A549 treated with DMSO at 1 μM for 4 hours (cell line): ENCODE measurements at places on chromosomes 11 and 22. TPM values are rescaled to one million over a fixed set of nuclear protein-coding genes. Genes with fewer than 3 reads are reported as not detected.

Gene NXPE2
- total RNA-seq = not detected in 5 replicates

Gene TRIM29
- total RNA-seq = 5.0 to 6.7 TPM (median 5.6 TPM) in 5 replicates

Gene EHF
- total RNA-seq = 0.18 to 1.2 TPM (median 0.59 TPM) in 5 replicates

Gene TAF6L
- total RNA-seq = 14.1 to 17.7 TPM (median 15.2 TPM) in 5 replicates

Gene RFPL3
- not detected in 5 replicates for total RNA-seq

Gene SYT9
- total RNA-seq = 0.13 to 0.25 TPM (median 0.17 TPM) in 5 replicates

Gene HBD
- not detected in 5 replicates for total RNA-seq

Gene MAPK11
- total RNA-seq = 4.8 to 7.2 TPM (median 6.6 TPM) in 5 replicates

Gene SMIM35
- total RNA-seq = not detected in 5 replicates

Gene DNAJB13
- 0.31 to 1.2 TPM (median 0.45 TPM) in 5 replicates for total RNA-seq

Gene MS4A4A
- not detected in 5 replicates for total RNA-seq

Gene PLAAT3
- total RNA-seq = 40.3 to 57.1 TPM (median 49.3 TPM) in 5 replicates

Gene TMEM41B
- total RNA-seq = 24.8 to 32.3 TPM (median 28.4 TPM) in 5 replicates

Gene MS4A5
- total RNA-seq = not detected in 5 replicates

Gene TFIP11
- 21.9 to 27.7 TPM (median 24.3 TPM) in 5 replicates for total RNA-seq

Gene DUSP8
- 0.96 to 1.9 TPM (median 1.6 TPM) in 5 replicates for total RNA-seq

Gene CARNS1
- 0.14 to 0.53 TPM (median 0.18 TPM) in 5 replicates for total RNA-seq

Gene SLC25A45
- 10.5 to 12.9 TPM (median 11.5 TPM) in 5 replicates for total RNA-seq

Gene MYOD1
- not detected in 5 replicates for total RNA-seq

Gene SLC22A25
- total RNA-seq = not detected in 5 replicates

Gene GSTP1
- total RNA-seq = 1,469 to 1,648 TPM (median 1,554 TPM) in 5 replicates

Gene UFD1
- total RNA-seq = 94.8 to 99.6 TPM (median 98.3 TPM) in 5 replicates

Gene SLC16A8
- not detected in 5 replicates for total RNA-seq

Gene SCGB1C1
- total RNA-seq = not detected in 5 replicates

Gene OVCH2
- not detected in 5 replicates for total RNA-seq

Gene AGBL2
- 1.1 to 1.7 TPM (median 1.3 TPM) in 5 replicates for total RNA-seq

Gene SUSD2
- total RNA-seq = 54.2 to 70.2 TPM (median 58.4 TPM) in 5 replicates

Gene NNMT
- 135 to 173 TPM (median 159 TPM) in 5 replicates for total RNA-seq

Gene RHBDD3
- total RNA-seq = 22.0 to 33.6 TPM (median 28.0 TPM) in 5 replicates

Gene SYCE3
- total RNA-seq = 0.30 to 0.80 TPM (median 0.40 TPM) in 4 of 5 replicates, not detected in the other

Gene LMNTD2
- total RNA-seq = 2.1 to 2.9 TPM (median 2.2 TPM) in 5 replicates

Gene SLC17A6
- not detected in 5 replicates for total RNA-seq
